ENCODE measurements at places on chromosomes 4 and X.
A peak's percentile ranks its signal among the peaks of the same experiment; 100 is the strongest.

DNA sequence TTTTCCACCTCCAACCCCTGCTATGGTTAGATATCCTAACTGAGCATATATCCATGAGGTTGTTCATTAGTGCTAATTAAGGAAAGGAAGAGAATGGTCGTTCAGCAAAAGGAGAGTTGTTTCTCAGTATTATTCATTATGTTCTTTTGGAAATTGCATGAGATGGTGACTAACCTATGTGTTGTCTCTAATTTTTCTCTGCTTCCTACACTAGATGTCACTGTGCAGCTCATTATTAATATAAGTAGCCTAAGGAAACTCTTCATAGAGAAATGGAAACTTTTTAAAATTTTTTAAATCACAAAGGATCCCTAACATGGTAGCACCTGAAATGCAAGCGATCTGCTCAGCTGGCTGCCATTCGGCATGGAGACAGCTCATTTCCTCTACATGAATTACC is 67.7 kb upstream of the FAM9A start:
- peak; percentile 20 for DNase-seq

GRCh38 chr4:73404042-73404441 is at the start of gene ALB:
ALB (plus strand) TSS chr4:73404287; CDS start chr4:73404328, 41 bp downstream.
- DNase-seq, result no peak

GRCh38 chr4:46937493-46937892 is 28.4 kb upstream of the COX7B2 start:
- DNase-seq, result no peak

GRCh38 chrX:55357236-55357635 is 92.5 kb upstream of the PAGE3 start:
- DNase-seq, result no peak

DNA sequence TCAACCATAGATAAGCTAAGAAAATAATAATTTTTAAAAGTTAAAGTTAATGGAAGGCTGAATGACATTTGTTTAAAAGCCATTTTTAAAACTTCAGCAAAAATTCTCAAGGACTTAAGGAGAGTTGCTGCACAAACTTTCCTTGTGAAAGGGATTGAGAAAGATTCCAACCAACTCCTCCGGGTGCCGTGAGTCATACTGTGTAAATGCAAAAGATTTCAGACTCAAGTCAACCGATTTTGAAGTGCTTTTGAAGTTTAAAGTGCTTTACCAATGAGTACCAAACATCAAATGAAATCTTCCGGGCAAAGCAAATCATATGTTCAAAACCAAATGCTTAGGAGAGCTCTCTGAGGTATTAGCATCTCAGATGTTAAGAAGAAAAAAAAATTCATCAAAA is 31.4 kb downstream of the VCX2 start:
- DNase-seq, result no peak

GRCh38 chrX:12423346-12423745 is 285.1 kb downstream of the FRMPD4 start:
- DNase-seq, result no peak

DNA sequence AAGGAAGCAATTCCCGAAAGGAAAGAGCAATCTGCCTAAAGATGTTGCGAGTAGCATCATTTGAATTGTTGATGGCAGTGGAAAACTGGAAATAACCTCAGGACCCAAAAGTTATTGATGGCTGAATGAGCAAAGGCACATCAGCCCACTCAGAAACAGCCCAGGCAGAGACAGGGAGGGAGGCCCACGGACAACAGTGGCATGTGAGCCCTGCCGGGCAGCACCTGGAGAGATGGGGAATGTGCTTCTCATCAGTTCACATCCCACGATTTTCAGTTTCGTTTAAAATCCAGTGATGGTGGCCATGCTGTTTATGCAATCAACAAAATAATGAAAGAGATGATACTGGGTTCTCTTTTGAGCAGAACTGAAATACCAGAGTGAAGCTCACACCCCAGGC is 80.0 kb downstream of the JAKMIP1 start:
- no peak for DNase-seq

- no peak for DNase-seq
Observed at GRCh38 chr4:25672756-25673155, 17.1 kb downstream of the SLC34A2 start.

- no peak for DNase-seq
Observed at GRCh38 chrX:9429767-9430166, 35.1 kb upstream of the TBL1X start.

DNA sequence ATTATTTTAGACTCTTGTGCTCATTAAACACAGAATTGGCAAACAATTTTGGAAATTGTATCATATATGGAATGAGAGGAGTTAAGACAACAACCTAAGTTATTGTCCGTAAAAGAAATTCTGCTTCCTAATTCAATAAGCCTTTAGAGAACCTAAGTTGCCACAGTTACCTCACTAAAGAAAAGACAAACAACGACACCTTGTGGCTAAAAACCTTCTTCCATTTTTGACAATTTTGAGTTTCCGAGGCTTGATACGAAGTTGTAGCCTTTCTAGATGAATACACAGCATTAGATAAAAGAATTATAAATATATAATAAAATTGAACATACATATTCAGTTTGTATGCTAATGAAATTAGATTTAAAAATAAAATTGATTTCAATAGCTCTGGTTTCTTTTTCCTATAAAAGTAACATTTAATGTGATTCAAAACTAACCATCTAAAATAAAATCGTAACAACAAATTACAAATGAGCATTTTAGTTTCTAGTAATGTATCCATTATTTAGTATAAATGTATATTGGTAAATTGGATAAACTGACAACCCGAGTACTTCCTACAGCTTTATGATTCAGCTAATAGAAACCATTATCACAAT is 275.1 kb downstream of the GPM6A start:
- peak; percentile 42 for DNase-seq

GRCh38 chr4:114879916-114880669 is 233.3 kb downstream of the NDST4 start:
- no peak for DNase-seq

DNA sequence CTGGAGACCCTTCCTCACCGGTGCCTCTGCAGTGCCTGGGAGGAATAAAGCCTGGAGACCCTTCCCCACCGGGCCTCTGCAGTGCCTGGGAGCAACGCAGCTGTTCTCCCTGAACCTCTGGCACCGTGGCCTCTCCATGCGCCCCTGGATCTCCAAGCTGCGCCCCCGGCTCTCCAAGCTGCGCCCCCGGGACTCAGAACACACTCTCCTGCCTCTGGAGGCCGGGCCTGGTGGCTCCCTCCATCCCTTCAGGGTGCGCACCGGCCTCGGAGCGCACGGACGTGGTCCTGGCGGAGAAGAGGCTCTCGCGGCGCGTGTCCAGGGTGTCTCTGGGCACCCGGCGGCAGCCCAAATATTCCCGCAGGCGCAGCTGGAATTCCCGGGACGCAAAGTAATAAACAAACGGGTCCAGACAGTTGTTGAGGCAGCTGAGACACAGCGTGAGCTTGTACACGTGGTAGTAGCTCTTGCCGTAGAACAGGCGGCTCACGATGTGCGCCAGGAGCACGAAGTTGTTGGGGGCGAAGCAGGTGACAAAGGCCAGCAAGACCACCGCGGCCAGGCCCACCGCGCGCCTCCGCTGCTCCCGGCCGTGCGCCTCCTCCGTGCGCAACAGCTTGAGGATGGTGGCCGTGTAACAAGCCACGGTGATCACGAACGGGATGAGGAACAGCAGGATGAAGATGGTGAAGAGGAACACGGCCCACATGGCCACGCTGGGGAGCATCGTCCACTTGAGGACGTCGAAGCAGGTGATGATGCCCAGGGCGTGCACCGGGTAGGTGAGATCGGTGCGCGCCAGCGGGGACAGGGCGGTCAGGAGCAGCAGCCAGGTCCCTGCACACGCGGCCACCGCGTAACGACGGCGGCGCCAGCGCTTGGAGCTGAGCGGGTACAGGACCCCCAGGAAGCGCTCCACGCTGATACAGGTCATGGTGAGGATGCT is 12.8 kb upstream of the ASMTL start:
- DNase-seq, result no peak

DNA sequence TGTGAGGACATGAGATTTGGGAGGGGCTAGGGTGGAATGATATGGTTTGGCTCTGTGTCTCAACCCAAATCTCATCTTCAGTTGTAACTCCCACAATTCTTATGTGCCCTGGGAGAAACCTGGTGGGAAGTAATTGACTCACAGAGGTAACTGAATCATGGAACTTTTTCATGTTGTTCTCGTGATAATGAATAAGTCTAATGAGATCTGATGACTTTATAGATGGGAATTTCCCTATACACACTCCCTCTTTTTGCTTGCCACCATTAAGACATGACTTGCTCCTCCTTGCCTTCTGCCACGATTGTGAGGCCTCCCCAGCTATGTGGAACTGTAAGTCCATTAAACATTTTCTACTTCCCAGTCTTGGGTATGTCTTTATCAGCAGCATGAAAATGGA is 253.2 kb upstream of the GK2 start:
- no peak for DNase-seq

DNA sequence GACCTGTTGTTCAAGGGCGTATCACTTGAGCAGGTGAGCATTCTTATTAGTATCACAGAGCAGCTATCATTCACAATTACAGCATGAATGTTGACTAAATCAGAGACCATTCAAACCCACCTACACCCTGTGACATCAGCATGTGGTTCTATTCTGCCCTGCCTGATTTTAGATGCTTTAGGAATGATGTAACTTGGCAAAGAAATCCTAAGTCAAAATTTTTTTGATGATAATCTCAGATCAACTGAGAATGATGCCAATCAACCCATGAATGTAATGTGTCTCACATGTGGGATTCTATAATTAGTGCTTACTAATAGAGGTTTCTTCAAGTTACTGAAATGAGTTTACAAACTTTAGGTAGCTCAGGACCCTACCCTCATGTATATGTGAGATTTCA is 13.4 kb upstream of the CHIC2 start:
- no peak for DNase-seq

- no peak for DNase-seq
Observed at GRCh38 chrX:39802908-39803307, 294.9 kb downstream of the BCOR start.

DNA sequence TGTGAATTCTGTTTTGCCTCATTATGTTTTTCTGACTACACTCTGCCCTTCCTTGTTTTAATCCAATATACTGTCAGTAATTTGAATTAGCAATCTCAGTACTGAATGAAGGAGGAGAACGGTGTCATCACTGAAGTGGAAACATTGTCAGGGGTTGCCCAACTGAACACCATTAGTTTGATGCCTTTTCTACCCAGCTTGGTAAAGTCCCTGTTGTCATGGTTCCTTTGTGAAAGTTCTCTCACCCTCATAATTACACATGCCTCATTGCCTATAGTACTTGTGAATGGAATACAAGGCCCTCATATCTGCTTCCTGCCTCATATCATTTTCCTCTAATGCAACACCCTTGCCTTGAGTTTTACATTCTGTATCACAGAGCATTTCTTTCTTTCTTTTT is 76.9 kb downstream of the RRAGB start:
- DNase-seq, result no peak

DNA sequence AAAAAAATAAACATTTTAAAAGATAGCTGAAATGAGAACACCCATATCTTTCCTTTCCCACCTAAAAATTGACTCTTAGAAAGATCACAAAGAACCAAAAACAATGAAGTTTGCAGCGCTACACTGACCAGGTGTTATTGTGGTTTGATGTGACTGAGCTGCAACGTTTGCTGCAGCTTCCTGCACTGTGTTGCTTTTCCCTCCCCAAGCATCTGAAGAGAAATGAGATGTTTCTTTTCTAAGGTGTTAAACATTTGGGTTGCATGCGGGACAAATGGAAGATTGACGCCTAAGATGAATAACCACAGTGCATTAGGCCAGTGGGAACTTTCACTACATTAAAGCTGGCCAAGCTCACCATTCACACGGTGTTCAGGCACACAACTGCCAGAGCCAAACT is 8.9 kb downstream of the LEF1 start:
- no peak for DNase-seq

- DNase-seq, result no peak
Observed at GRCh38 chrX:21155916-21156315, 218.3 kb upstream of the CNKSR2 start.

DNA sequence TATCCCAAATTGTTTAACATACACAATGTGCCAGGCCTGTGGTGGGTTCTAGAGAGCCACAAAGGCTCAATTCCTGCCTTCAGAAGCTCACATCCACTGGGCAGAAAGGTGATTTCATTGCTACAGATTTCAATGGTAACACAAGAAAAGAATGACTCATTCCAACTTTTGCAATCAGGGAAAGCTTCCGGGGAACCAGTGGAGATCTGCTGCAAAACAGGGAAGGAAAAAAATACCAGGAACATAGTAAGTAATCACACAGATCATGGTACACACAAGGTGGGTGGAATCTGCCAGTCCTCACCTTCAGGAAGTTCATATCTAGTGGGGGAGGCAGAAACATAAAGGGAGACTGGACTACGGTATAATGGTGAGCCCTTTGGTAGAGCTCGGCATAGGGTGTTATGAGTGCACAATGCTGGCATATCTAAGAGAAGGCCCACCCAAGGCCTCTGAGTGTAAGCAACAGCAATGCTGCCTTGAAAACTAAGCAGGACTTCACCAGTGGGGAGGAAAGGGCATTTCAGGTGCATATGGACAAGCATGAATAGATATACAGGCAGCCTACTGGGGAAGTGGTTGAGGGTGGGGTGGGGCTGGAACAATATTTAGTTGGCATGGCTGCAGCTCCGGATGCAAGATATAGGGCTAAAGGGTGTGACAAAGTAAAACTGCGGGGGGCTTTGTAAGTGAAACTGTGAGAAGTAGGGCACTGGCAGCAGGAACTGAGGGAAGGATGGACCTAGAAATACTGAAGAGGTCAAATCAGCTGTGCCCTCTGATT is 24.2 kb downstream of the GPRIN3 start:
- DNase-seq, result no peak

DNA sequence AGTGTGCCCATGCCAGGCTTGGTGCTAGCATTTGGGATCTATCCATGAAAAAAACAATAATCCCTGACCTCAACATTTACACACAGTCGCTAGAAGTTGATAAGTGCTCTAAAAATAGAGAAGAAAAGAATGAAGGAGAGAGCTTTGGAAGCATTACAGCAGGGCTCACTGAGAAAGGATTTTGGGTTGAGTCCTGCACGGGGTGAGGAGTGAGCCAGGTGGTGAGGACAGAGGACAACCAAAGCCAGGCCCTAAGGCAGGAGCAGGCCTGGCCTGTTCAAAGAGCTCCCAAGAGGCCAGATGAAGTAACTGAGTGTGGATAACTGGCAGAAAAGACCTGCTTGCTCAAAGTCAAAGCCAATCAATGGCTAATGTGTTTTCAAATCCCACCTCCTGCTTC is 20.7 kb upstream of the PROM1 start:
- DNase-seq, result no peak

DNA sequence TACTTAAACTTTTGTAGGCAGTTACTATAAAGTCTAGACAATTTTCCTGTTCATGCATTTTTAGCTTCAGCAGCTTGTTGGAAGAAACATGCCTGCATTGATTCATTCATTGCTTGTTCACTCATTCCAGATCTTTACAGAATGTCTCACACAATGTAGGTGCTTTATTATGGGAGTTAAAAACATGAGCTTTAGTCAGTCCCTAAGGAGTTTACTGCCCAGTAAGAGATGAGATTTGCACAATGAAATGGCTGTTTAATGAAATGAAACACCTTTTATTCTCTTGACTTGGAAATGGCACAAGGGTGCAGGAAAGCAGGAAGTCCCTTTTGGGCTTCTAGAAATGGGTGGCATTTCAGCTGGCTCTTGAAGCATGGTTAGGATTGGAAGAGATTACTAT is 2.9 kb downstream of the NOCT start:
- no peak for DNase-seq
